DMS53 (cell line): ENCODE measurements at places on chromosomes 4 and X.

GRCh38 chr4:3019145-3019846 is 55.0 kb downstream of the HTT-AS start:
- no peak for DNase-seq

DNA sequence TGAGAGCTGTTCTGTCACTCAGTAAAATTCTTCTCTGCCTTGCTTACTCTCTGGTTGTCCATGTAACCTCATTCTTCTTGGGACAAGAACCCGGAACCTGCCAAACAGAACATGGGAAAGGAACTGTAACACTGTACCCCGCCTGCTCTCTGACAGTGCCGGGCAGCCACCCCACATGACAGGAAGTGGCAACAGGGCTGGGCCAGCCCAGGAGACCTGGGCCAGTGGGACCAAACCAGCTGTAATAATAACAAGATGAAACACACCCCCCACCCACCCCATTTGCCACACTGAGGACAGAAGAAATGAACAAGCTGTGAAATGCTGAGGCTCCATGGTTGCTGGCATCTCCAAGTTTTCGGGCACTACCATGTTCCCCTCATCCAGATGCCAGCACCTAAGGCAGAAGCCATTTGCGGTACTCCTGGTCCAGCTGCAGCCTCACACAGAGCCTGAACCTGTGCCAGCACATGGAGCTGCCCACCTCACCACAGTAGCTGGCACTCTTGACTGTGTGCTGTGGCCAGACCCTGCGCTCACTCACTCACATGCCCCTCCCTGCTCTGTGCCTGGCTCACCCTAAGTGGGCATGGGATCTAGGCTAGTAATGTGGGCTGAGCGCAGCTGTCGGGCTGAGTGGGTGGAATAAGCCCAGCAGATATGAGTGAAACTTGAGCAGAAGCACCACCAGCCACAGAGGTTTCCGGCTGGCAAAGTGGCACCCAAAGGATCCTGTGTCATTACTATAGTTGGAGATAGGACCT is 126.2 kb upstream of the UGT8 start:
- no peak for DNase-seq

DNA sequence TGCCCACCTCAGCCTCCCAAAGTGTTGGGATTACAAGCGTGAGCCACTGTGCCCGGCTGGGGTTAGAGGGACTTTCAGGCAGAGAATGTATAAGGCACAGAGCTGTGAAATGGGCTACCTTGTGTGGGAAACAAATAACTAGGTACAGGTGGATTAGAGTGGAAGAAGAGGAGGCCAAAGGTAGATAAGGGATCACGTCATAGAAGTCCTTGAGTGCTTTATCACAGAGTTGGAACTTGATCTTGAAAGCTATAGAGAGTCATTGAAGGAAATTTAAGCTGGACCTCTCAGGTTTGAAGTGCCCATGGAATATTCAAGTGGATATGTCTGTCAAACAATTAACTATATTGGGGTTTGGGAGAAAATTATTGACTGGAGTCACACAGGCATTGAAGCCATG is 8.4 kb downstream of the N4BP2 start:
- peak; percentile 61 for DNase-seq

- DNase-seq, result peak; percentile 67
These were observed 657 bp downstream of the TCEAL8 start for GRCh38 chrX:103254171-103254824.

DNA sequence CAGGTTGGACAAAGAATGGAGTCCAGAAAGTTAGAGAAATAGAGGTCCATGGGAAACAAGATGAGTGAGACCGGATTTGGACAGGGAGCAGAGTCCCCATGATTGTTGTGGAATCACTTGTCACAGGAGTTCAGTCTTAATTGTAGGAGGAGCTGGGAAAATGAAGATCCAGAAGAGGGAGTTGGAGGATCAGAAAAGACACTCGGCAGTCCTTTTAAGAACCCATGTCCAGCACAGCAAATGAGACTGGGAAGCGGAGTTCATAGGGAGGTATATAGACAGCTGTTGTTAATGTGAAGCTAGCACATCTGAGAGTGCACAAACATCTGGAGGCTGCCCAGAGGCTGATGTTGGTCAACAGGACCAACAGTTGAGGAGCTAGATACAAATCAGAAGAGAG is 111.4 kb upstream of the RXFP1 start:
- DNase-seq, result peak; percentile 51

DNA sequence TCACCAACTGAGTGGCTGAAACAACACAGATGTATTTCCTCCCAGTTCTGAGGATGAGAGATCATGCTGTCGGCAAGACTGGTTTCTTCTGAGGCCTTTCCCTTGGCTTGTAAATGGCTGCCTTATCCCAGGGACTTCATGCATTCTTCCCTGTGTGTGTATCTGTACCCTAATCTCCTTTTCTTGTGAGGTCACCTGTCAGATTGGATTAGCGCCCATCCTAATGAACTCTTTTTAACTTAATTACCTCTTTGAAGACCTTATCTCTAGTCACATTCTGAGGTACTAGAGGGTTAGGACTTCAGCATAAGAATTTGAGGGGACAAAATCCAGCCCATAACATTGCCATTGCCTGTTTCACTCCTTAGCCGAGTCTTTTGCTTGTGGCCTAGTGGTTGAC is 59.5 kb upstream of the TMEM150C start:
- DNase-seq, result no peak

GRCh38 chr4:149735796-149736195 is 79.8 kb downstream of the IQCM start:
- DNase-seq, result no peak

DNA sequence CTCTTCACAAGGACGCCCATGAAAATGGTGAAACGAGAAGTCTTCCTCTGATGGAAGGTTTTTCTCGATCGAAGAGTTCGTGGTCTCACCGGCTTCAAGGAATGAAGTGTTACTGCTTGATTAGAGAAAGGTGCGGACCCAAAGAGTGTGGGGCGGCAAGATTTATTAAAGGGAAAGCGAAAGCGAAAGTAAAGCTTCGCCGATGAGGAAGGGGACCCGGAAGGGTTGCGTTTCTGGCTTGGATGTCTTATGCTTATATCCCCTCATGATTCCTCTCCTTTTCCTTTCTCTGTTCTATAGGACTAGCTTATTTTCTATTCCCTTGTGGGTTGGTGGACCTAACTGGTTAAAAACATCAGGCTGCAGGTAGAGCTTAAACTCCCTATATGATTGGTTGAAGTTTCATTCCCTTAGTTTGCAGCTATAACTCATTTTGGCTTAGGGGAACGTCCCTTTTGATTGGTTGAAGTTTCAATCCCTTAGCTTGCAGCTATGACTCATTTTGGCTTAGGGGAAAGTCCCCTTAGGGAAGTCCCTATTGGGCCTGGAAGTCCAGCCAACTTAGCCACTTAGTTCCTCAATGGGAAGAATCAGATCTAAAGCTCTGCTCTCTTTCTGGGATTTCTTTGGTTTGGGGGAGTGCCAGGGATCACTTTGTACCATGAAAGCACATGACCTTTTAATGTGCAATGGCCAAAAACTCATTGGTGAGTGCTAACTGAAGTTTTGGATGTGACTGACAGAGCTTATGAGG is 1025.0 kb upstream of the PCDH10 start:
- DNase-seq, result peak; percentile 51

- DNase-seq, result no peak
These were observed 274.4 kb upstream of the VCX start for GRCh38 chrX:7568597-7568996.

DNA sequence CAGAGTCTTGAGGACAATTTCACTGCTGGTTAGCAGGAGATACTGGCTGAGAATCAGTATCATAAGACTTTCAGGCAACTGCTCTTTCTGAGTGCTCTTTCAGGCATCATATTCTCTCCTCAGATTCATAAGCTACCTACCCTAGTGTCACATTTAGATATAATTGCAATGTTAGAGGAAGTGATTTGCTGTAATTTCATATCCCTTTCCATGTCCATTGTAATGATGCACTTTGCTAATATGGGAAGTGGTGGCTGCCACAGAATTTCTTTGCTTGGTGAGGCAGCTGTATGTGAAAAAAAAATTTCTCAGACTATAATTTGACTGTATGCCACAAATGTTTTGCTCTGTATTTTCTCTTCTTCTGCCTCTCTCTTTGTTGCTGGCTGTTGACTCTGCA is 63.3 kb downstream of the DOCK11 start:
- no peak for DNase-seq

- no peak for DNase-seq
These were observed 48.6 kb upstream of the STARD8 start for GRCh38 chrX:68598841-68599240.

DNA sequence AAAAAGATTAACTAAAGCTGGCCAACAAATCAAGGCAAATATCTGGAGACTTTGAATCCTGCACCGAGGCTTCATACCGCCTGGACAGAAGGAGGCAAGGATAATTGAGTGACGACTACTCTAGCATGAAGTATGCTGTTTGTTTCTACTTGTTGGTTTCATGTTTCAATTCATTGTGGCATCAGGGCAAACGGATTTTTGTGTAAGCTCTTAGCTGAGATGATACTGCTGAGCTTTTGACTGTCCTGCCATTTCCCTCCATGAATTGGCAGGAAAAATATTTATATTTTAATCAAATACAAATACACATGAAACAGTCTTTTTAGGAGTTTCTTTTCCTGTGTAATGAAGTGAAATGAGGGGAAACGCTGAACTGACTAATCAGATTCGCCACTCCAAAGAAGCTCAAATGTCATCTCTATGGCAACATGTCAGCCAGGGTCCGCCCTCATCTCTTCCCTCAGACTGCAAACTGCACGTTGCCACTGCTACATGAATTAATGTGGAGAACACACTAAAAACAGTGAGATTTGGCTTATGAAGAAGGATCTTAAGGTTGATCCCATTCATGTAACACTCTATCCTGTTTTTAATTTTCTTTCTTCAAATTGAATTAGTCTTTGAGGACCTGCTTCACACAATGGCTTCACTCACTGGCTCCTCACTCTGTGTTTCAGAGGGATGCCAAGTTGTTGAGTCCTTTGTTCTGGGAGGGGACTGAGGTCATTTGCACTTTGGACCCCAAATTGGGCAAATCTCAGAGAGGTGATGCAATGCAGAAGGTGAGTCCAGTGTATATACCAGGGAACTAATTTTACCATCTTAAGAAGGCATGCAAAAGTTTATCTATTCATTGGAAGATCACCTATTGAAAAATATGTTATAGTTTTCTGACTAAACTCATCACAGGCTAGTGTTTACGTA is 149.6 kb upstream of the MID1 start:
- peak; percentile 12 for DNase-seq

GRCh38 chr4:182973511-182973911 is 56.3 kb upstream of the DCTD start:
- DNase-seq, result no peak

- no peak for DNase-seq
These were observed 75.5 kb downstream of the MTMR1 start for GRCh38 chrX:150768580-150769190.

DNA sequence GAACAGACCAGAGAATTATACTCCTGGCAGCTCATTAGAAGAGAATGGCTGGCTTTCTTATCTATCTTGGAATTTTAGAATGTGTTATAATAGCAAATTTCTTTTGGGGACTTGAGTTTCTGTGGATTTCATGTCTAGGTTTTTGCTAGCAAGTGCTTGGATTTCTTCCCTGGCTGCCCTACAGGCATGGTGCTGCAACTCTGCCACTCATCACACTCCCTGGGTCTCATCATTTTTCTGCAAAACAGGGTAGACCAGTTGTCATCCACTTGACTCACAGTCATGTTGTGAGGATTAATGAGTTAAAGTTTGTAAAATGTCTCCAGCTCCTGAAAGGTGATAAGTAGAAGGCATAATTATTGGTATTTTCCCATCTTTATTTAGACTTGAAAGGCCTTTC is 60.7 kb upstream of the LCORL start:
- peak; percentile 51 for DNase-seq

GRCh38 chr4:53908661-53909078 is 155.7 kb downstream of the CHIC2 start:
- peak; percentile 84 for DNase-seq

DNA sequence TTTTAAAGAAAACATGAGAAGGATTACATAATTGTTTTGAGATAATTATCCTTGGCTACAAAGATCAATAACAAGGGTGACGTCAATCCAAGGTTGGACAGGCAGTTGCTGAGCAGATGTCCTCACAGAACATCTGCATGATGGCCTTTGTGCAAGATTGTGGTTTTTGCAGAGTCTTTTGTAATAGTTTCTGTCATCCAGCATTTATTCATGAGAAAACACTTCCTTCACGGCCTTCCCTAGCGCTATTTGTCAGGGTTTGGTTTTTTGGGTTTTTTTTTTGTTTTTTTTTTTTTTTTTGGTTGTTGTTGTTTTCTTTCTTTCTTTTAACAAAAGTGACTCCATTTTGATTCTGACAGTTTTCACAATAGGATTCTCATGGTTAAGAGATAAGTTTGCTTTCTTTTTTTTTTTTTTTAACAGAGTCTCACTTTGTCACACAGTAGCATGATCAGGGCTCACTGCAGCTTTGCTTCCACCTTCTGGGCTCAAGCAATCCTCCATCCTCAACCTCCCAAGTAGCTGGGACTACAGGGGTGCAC is 31.5 kb upstream of the ELF2 start:
- DNase-seq, result peak; percentile 36

DNA sequence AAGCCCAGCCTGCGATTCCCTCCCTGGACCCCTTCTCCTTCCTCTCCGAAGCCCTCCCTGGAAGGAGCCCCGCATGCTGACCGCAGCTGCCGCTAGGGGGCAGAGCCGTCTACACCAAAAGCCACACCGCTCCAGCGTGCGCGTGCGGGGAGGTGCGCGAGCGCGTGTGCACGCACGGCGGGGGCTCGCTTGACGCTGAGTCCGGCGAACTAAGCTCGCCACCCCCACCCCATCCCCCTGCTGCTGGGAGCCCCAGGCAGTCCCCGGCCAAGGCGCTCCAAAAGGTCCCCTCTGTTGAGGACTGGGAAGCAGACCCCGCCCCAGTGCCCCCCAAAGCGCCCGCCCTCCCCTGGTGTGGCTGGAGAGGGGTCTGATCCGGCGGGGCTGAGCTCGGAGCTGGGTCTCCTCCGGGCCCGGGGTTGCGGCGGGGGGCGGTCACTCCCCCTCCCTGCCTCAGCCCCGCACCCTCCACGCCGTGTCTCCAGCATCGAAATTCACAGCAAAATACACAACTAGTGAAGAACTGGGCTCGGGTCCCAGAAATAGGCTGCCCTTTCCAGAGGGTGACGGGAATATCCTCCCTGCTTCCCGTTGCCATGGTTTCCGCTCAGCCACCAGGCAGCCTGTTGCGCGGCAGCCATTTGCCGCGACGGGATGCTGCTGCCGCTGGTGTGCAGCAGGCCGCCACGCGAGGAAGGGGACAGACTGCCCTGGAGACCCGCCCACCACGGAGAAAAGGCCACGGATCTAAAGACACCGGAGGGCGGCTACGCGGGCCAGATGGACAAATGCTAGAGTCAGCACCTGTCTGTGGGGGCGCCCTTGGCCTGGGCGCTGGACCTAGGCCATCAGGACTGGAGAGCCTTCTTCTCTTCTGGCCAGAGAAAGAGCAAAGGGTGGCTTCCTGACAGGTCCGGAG is 11.2 kb upstream of the CCNQ start:
- peak; percentile 87 for DNase-seq

DNA sequence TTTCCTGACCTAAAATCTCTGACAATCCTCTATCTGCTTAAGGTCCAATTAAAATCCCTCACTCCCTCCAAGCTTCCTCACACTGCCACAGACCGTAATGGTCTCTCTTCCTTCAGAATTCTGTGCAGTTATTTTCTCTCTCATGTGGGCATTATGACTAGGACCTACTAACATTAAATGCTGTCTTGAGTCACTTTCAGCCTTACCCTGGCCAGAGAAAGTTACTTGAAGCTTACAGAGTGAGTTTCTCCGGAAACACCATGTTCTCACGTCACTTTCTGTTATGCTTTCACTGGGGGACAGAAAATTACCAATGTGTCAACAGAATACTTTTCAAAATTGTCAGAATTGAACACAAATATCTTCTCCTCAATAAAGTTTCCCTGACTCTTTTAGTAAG is 271.8 kb downstream of the INPP4B start:
- no peak for DNase-seq
